ENCODE measurements at places on chromosomes 1 and 21.

DNA sequence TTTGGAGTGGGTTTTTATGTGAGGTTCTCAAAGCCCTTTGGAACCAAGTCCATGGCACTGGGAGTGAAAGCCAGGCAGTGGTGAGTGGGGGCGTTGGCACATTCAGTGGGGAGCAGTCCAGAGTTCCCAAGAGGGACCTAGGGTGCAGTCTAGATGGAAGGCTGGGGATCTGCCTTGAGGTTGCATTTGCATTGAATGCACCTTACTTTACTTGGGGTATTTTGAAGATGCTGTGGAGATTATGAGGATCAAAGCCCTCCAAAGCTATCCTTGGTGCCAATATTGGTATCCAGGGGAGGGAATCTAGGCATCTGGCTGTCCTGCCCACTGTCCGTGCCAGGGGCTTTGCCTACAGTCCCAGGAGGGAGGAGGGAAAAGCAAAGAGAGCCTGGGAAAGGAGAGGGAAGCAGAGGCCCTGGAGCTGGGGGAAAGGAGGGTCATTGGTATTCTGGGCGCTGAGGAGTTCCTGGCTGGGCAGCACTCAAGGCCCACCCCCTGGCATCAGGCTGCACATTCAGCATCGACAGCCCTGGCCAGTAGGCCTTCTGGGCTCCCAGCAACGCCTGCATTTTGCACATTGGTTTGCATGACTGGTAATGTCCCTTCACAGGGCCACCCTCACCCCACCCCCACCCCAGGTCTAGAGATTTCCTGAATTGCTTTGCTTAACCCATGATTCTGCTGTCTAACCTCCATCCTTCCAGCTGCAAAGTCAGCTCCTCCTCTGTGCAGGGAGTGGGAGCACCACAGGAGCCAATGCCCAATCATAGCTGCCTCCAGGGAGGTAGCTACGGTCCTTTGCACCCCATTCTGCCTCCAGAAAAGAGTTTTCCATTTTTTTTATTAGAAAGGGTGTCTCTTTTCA is 843 bp upstream of the BCAN start:
- no peak for DNase-seq

DNA sequence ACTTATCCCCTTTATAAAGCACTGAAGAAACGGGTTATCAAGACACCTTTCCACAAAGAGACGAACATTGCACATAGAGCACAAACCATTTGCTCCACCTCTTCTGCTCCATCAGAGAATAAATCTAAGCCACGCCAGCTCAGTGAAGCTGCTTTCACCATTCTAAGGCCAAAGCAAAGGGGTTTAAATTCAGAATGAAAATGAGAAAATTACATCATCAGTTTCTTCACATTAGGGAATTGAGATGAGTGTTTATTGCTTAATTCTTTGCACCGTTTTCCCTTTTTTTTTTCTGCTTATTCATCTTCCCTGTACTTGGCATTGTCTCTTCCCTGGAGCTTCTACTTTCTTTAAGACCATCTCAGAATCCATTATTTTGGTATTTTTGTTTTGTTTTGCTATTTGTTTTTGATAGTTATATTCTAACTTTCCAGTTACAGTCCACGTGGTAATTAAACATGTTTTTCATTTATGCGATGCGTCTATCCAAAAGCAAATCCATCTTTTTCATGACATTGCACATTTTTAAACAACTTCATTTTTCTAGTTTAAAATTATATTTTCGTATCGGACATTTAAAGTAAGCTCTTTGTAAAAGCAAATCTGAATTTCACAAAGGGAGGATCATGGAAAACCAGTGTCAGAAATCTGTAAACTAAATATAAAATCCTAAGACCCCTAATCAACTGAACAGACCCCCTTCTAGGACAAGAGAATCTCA is 1.9 kb upstream of the OR2T34 start:
- no peak for DNase-seq

DNA sequence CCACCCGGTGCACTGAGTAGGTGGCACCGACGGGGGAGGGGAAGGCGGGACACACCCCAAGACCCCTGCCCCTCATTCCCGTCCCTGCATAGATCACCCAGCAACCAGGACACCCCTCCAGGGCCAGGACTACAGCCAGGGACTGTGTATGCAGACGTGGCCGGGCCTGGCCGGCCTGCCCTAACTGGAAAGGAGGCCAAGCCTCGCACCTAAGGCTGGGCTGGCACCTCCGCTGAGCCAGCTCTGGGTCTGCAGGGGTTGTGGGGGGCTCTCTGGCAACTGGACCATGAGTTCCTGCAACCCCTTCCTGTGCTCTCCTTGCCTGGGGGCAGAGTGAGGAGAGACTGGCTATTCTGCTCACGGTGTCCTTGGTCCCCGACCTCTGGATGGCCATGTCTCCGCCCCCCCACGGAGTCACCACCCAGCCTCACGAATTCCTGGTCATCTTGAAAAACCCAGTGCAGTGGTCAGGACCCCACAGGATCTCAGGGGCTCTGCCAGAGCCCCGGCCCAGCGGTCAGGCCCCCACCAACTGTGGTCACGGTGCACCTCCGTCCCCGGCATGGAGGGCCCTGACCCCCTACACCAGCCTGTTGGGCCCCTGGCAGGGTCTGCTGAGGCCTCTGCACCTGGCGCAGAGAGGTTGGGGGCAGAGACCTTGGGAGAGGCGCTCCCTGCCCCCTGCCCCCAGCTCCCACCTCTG is 1.1 kb upstream of the FNDC10 start:
- DNase-seq = no peak

GRCh38 chr1:23489842-23490241 is 5.9 kb upstream of the ASAP3 start:
- DNase-seq = no peak

DNA sequence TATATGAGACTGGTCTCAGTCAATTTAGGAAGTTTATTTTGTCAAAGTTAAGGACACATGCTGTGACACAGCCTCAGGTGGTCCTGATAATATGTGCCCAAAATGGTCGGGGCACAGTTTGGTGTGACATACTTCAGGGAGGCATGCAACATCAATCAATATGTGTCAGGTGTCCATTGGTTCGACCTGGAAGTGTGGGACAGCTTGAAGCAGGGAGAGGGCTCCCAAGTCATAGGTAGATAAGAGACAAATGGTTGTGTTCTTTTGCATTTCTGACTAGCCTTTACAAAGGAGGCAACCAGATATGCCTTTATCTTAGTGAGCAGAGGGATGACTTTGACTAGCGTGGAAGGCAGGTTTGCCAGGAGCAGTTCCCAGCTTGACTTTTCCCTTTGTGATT is 4.5 kb upstream of the ERVH48-1 start:
- no peak for DNase-seq

GRCh38 chr21:34279285-34279684 is 84.5 kb upstream of the KCNE2 start:
- DNase-seq = no peak

- DNase-seq = no peak
Measured at GRCh38 chr1:78913950-78914349, 92.6 kb downstream of the ADGRL4 start.

- DNase-seq = no peak
Measured at GRCh38 chr1:2098839-2099785, 48.9 kb downstream of the PRKCZ start.

DNA sequence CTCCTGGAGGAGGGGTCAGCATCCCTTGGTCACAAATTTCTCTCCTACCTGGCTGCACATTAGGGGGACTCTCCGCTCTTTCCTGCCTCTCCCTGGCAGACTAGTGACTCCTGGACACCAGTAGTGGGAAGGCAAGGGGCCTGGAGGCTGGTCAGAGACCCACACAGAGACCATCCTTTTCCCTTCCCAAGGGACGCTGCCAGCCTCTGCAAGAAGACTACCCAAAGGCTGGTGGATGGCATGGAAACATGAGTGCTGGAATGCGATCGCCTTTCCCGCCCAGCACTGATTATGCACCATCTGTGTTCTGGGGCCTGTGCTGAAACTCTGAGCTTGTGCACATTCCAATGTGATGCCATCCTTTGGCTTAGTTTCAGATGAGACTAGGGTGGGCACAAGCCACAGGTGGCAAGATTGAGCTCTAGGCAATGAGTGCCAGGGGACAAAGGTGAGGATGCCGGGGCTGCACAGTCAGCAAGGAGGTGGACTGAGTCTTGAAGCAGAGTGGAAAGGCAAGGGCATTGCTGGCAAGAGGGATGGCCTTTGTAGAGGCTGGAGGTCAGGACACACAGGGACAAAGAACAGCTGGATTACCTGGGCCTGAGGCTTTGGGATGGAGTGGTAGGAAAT is 12.6 kb upstream of the EPS8L3 start:
- DNase-seq = no peak

GRCh38 chr1:150366416-150367296 is 2.7 kb downstream of the RPRD2 start:
- DNase-seq = no peak

DNA sequence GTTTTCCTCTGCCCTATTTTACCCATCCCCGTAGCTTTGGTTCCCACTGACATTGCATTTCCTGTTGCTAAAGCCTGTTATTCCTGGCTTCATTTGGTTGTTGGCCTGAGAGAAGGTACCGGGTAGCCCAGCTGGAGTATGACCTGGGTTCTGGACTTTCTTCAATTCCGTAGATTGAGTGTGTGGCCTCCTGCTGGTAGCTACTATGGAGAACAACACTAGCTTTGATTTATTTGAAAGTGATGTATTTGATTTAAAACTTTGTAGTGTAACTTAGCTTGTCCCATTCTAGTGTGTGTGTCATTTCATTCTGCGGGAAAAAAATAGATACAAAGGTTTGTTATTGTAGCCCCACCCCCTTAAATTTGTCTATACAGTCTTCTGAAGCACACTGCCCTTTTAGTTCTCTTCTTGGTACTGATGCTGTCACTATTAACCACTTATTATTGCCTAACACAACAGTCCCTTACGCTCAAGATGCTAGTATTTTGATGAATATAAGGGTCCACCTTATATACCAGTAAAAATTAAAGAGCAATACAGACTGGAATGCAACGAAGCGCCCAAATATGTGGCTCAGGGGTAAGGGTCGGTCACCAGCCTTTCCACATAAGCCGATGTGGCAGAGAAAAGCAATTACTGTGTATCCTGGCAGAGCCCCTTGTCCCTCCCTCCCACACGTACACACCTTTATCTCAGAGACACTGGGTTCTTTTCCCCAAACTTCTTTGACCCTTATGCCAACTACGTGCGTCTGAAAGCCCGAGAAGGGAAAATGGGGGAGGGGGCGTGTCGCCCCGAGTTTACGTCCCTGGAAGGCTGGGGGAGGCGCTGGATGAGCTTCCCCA is 643 bp upstream of the MOV10 start:
- DNase-seq = no peak

DNA sequence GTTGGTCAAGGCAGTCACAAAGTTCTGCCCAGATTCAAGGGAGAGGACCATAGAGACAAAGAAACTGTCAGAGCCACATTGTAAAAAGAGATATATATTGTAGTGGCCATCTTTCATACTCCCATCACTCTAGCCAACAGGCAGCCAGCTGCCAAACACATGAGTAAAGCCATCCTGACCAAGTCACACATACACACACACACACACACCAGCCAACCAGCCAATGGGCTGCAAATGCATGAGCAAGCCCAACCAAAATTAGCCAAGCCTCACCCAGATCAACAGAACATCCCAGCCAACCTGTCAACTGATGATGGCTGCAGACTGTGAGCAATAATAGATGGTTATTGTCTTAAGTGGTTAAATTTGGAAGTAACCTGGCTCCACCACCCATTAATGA is 120.7 kb downstream of the SEC16B start:
- no peak for DNase-seq

DNA sequence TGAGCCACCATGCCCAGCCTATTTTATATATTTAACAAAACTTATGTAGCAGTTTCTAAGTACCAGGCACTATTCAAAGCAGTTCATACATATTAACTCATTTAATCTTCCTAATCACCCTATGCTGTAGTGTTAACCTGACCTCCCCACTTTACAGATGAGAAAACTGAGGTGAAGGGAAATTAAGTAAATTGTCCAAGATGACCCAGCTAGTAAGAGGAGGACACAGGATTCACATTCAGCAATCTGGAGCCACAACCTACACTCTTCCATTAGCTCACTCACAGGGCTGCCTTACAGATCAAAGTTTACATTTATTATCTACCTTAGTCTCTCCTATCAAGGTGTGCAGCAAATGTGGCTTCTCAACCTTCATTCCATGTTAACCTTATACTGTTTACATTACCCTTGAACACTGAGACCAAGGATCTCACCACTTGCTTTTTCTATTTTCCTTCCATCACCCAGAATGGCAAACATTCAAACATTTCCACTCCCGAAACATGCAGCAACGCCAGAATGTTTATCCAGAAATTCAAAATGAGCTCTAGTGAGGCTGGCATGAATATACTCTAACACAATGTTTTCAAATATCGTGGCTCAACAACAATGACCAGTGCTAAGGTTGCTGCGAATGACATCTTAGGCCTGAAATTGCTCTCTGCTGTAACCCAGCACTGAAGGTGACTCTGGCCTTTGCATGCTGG is 24.5 kb downstream of the HIVEP3 start:
- DNase-seq = no peak

DNA sequence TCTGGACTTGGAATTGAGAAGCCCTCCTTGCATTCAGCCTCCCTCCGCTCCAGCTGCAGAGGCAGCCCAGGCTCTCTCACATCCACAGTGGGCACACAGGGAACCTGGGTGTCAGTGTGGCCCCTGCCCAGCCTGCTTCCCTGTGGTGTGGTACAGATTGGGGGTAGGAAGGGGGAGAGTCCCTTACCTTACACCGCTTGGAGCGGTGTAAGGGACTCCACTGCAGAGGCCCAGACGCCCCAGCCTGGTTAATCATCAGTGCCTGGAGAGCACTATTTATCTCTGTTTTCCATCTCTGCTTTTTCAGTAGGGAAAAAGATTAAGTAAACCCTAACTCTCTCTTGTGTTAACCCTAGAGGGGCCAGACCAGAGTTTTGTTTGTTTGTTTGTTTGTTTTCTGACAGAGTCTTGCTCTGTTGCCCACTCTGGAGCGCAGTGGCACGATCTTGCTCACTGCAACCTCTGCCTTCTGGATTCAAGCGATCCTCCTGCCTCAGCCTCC is 803 bp upstream of the RHBG start:
- DNase-seq = no peak

DNA sequence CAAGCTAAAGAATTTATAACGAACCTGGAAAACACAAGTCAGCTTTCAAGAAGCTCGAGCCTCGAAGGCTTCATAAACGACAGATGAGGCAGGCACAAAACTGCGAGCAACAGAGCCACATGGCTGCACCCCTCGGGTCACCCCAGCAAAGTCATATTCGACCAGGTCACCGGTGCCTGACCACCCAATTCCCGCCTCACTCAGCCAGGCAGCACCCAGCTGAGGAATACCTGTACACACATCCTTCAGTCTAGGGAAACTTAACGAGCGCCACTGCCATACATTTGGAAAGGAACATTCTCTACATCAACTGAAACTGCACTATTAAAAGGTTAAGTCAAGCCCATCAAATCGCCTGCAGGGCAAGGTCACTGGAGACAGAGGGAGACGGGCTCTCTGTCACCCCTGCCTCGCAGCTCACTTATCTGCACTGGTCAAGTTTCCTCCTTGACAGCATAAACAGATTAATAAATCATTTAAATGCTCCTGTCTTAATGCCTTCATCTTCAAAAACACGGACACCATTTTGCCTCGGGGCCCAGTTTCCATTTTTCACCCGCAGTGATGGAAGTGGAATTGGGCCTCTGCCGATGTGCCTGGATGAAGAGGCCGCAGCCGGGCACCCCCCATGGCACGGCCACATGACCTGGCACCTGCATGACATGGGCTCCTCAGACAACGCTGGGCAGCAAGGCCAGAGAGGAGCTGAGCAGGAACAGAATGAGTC is 20.6 kb downstream of the NPHP4 start:
- no peak for DNase-seq
